Activated naive CD8-positive, alpha-beta T cell treated with anti-CD3 and anti-CD28 coated beads, Interleukin-2, amount 50 U/mL, for 24 hours (primary cell): ENCODE measurements at places on chromosomes 2 and 18.

DNA sequence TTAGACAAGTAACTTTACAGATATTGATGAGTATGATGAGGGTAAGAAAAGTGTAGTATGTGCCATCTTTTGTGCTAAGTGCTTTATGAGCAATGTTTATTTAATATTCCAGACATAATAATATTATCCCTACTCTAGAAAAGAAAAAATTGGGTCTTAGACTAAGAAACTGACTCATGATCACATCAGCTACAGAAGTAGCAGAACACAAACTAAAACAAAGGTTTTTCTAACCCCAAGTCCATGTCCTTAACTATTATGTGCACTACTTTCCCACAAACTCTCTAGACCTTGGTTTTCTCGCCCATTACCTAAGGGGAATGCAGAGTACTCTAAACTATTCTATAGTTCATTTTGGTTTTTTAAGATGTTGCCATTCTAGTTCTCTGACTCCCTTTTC, 64.5 kb downstream of the BAZ2B start:
- DNase-seq: no peak

DNA sequence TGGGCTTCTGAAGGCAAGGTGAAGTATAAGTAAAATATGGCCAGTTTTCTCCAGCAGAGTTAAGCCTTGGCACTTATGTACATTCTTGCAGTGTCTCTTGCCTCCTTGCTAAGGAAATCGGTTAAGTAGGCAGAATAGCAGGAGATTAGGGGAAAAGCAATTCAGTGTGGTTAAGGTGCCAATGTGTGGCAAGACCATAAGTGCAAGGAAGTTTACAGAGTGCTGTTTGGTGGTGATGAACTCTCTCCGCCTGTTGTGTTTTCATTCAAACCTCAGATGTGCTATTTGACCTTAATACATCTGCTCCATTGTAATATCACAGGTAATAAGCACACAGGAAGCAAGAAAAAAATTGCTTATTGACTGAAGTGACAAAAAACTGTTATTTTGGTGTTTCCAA, 156.1 kb downstream of the MGAT5 start:
- no peak for DNase-seq

- DNase-seq: peak; percentile 56
Observed at GRCh38 chr2:71071681-71072398, 3.4 kb downstream of the NAGK start.

DNA sequence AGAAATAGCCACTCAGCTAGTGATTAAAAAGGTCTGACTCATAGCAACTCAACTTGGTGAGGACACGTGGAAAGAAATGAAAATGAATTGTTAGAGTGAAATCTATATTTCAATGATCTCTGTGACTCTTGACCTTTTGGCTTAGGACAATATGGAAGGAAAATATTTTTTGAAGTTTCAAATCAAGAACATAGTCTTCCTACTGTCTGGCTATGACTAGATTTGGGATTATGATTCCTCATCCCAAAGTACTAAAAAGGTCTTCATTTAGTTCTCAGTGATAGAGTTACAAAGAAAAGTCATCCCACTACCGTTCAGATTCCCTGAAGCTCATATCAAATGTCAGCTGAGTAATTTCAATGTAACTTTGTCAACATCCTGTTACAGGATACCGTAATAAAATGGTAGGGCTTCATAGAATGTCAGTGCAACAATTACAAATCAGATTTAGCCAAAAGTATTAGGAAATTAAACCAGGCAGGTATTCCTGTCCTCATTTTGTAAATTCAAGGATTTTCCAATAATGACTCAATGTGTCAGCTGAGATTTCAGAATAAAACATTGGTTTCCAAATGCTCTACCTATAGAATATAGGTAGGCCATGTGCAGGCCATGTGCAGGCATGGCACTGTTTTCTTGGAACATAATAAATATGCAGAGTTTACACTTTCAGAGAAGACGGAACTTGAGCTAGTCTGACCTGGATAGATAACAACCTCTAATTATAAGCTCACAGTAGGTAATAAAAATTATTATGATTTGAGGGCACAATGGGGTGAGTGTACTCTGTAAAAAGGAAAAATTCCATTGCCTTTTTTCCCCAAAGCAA, 36.0 kb downstream of the ANKRD29 start:
- DNase-seq: no peak

GRCh38 chr18:2978208-2978607, 34.7 kb downstream of the LPIN2 start:
- DNase-seq: no peak

- no peak for DNase-seq
Observed at GRCh38 chr2:130827502-130828251, 9.0 kb upstream of the ARHGEF4 start.

DNA sequence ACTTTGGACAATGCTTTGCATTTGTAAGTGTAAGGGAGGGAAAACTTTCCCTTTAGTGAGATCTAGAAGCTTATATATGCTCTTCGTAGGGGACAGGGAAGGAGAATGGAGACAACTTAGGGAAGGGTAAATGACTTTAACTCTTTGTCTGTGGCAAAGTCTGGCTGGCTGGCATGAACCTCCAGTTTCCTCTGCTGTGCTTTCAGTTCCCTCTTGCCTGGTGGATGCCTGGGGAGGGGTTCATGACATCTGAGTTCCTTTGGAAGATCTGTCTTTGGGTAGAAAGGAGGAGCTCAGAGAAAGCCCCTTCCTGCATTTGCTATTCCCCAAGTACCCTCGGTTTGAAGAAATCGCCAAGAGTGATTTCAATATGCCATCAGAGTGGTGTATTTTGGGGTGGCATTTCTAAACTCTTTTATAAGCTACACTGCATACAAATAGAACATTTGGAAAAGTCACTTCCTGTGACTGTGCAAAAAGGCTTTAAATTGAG, 143.6 kb downstream of the VAPA start:
- DNase-seq: no peak

- no peak for DNase-seq
Observed at GRCh38 chr2:159775021-159775420, 23.0 kb downstream of the CD302 start.

DNA sequence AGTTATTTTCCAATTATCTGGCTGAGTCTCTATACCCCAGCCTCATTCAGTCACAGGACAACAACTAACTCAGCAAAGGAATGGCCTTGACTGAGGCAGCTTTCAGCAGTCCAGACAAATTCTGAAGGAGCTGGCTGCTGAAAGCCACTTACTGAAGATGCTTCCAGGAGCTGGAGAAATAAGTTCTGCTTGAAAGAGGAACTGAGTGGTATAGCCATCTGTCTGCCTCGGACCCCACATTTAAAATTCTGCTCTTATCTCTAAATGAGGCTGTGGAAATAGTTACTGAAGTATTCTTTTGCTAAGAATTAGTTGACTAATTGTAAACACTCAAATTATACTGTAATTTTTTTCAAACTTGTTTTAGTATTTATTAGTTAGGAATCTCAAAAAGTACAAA, 9.1 kb upstream of the GPD2 start:
- no peak for DNase-seq

DNA sequence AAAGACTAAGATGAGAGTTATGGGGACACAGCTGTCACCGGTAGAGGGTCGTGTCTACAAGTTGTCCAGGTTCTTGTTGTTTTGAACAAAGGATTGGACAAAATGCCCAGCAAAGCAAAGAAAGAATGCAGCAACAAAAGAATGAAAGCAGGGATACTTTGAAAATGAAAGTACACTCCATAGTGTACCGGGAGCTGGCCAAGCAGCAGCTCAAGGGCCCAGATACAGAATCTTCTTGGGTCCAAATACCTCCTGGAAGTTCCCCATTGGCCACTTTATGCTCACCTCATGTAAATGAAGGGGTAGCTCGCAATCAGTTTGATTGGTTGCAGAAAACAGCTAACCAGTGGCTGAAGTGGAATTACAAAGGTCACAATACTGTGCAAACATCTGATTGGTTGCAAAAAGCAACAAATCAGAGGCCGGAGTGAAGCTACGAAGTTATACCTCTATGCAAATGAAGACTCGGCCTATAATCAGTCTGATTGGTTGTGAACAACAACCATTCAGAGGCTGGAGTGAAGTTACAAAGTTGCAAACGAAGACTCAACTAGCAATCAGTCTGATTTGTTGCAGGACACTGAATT, 474.9 kb upstream of the TMEFF2 start:
- DNase-seq: no peak

DNA sequence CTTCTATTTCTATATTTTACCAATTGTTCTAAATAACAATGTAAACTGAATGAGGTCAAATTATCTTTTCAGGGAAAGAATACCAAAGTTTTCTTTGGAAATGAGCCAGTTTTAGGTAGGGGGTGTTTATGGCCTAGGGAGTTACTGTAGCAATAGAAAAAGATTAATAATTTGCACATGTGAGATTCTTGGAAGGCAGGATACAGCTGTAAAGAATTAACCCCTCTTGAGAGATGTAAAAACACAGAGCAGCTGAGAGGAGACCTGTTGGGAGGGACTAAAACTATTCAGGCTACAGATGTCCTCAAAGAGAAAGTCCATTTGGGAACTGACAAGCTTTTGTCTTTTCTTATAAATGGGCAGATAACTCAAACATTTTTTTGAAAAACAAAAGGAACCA, 182.2 kb downstream of the FIGN start:
- no peak for DNase-seq

GRCh38 chr2:239337122-239337876, 63.5 kb downstream of the HDAC4 start:
- DNase-seq: no peak

DNA sequence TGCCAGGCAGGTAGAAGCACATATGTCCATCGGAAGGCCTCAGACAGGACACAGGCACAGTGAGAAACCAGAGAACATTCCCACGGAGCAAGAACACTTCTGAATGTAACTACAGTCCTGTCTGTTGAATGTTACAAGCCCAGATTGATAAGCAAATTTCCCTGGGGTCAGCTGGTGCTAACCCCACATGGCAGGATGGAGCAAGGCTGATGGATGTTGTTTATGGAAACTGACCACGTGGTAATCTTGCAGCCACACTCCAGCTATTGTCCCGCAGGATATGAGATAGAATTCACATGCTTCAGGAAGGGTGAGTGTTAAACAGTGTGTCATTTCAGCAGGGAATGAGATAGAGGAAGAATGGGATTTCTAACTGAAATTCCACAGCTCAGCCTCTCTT, 138.8 kb upstream of the COPS8 start:
- no peak for DNase-seq

DNA sequence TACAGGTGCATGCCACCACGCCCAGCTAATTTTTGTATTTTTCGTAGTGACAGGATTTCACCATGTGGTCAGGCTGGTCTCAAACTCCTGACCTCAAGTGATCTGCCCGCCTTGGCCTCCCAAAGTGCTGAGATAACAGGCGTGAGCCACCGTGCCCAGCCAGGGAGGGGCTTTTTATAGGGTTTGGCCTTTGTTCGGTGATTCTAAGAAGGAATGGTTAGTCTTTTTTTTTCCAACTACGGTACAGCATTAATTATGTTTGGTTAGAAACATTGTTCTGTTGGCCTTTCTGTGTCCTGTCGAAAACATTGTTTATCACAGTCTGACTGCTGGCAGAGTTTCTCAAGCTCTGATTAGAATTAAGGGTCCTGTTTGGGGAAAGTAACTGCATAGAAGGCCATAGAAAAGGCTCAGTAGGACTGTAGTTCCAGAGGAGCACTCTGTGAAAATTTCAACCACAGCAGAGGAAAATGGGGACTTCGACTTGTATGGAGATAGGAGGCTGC, 19.3 kb upstream of the SMCHD1 start:
- DNase-seq: no peak

DNA sequence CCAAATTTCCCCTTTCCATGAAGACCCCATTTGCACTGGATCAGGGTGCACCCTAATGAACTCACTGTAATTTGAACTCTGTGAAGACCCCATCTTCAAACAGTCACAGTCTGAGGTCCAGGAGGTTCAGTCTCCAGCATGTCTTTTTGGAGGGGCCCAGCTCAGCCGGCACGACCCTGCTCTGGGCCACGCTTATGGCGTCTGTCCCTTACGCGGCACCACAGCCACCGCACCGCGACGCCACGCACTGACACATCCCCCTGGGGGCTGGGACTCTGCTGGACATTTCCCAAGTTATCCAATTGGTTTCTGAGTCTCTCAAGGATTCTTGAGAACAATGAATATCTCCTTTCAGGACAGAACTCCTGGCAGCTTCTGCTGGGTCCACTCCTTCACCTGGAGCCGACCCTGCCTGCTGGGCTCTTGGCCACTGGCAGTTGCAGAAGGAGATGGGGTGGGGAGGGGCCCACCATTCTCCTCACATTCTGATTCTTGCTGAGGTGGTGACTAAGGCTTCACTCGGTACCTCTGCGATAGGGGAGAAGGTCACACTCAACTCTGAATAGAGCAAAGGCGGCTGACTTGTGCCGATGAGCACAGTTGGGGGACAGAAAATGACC, 124.0 kb downstream of the RTP5 start:
- no peak for DNase-seq

GRCh38 chr18:62545098-62545497, 22.3 kb downstream of the ZCCHC2 start:
- DNase-seq: no peak

- no peak for DNase-seq
Observed at GRCh38 chr2:110146183-110146944, 30.7 kb upstream of the MALL start.

DNA sequence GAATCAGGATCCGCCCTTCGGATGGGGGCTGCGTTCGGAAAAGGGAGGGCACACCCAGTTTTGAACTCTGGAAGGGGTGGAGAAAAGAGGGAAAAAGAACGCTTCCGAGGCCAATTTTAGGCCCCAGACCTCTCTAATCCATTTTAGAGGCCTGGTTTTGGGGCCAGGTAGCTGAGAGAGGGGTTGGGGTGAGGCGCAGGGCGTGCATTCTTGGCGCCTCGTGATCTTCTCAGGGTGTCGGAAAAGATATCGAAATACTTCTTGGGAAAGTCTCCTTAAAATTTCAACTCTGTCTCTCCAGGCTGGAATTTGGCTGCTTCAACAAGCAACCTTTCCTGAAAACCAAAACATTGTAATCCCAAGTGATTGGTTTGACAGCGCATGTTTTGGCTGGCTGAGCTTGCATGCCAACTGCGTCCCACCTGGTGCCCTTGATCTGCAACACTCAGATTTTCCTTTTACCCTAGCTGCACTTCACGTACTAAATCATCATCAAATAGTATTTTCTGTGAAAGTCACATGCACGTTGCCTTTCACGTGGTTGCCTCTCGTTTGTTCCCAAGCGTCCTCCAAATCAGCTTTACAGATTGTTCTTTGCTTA, 864 bp upstream of the XPO1 start:
- peak; percentile 59 for DNase-seq

DNA sequence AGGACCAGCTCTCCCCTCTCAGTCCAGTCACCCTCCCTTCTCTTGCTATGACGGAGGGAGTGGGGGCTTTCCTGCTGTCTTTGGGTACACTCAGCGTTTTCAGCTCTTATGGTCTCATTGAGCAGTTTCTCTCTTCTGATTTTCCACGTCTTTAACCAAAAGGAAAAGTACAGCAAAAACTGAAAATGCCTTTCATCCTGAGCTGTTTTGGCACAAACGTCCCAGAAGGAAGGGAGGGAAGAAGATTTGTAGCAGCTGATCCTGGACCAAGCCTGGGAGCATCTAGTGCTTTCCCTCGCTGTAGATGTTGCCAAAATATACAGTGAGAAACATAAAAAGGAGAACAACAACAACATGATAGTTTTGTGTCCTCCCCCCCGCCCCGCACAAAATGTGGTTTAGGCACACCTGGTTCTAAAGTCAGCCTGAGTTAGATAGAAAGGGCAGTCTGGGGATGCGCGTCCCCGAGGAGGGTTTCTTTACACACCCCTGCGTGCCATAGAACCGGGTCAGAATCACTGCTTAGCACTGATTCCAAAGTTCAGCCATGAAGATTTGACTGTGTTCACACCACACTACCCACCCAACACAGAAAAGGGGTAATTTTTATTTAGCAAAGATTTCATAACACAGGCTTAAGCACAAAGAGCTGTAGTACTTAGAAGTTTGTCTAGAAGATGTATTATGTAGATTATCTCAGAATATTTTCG, 53.4 kb downstream of the SLC40A1 start:
- no peak for DNase-seq

- no peak for DNase-seq
Observed at GRCh38 chr18:56637176-56637575, 1.2 kb downstream of the TXNL1 start.
